ENCODE measurements at places on chromosomes 6 and 20.

GRCh38 chr6:27136077-27136644, 111.3 kb upstream of the PRSS16 start:
- DNase-seq: no peak

- no peak for DNase-seq
These were observed 23.2 kb downstream of the AHI1 start for GRCh38 chr6:135474362-135474761.

DNA sequence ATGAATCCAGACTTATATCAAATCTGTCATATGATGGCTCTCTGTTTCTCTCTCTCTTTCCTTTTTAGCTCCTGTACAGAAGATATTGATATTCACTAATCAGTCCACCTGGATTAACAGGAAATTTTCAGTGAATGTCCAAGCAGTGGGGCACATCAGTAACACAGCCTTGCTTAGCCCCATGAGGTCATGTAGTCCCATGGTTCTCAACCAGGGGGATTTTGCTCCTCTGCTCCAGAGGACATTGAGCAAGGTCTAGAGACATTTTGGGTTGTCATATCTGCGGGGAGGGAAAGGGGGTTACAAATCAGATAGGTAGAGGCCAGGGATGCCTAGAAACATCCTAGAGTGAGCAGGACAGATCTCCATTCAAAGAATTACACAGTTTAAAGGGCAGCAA, 810 bp downstream of the GSTA1 start:
- DNase-seq: no peak

GRCh38 chr20:25199473-25200260, 4.2 kb downstream of the ENTPD6 start:
- DNase-seq: no peak

GRCh38 chr6:98574984-98575383, 259.4 kb upstream of the POU3F2 start:
- no peak for DNase-seq

DNA sequence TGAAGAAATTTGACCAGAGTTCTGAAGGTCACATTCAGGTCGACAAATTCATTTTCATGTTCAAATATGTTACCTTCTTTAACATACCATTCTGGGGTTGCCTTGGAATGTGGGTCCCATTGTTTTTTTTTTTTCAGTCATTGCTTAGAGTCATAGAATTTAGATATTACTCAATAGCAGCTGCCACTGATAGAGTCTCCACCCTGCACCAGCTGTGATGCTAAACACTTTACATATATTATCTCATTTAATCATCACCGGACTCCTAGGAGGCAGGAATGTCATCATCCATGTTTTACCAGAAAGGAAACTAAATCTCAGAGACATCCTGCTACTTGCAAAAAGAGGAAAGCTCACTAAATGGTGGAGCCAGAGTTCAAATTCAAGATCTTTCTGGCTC, 204.7 kb downstream of the ESR1 start:
- DNase-seq: no peak

Measured in lung (tissue), 17 donors.